Caudate nucleus (tissue), 63 donors: ENCODE measurements at places on chromosomes 4 and X.

GRCh38 chrX:100931218-100931924 is 2.7 kb upstream of the XKRX start:
- no peak for DNase-seq

GRCh38 chr4:125303058-125303457 is 11.7 kb upstream of the FAT4 start:
- no peak for DNase-seq

GRCh38 chrX:10574663-10575062 is 45.7 kb downstream of the MID1 start:
- no peak for DNase-seq

DNA sequence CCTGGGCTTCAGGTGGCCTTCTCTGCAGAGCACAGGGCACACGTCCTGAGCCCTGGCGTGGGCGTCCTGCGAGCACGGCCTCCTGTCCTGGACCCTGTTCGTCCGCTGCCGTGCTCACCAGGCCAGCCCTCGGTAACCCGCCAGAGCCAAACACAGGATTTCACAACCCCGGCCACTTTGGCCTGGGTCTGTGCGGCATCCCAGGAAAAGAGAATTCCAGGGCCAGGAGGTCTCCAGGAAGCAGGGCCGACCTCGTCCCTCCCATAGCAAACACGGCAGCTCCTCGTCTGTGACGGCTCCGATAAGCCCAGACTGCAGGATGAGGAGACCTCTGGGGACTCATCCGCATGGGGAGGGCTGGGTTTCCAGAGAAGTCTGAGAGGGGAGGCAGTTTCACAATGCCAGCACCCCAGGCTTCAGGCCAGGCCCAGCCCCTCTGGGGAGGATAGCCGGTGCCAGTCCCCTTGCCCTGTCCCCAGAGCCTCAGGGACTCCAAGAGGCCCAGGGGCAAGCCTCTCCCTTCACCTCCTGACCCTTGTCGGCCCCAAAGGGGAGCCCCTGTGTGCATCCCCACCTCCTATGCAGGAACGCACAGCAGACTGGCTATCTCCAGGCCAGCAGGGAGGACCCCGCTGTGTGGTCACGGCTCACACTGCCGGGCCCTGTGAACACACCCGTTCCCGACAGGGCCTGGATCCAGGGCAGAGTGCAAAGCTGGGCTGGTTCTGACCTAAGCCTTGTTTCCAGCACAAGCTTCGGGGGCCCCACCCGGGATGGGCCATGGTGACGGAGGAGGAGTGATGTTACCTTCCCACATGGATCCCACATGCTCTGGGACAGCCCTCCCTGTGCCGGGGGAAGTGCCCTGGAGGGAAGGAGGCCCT is 22.3 kb upstream of the HTRA3 start:
- no peak for DNase-seq

DNA sequence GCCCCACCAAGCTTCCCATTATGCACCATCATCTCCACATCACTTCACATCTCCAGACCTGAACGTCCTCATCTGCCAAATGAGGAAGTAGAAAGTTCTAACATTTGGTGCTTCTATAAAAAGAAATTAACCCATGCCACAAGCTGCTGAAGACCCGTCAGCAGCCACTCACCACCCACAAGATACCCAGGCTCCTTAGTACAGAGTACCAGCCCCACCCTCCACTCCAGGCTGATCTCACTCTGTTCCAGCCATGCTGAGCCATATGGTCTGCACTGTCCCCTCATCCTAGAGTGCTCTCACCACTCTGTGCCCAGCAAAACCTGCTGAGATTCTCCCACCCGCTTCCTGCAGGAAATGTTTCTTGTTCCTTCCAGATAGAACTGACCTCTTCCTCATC is 240.8 kb upstream of the PPARGC1A start:
- DNase-seq: no peak

- no peak for DNase-seq
Measured at GRCh38 chr4:10267066-10267465, 150.5 kb upstream of the WDR1 start.

GRCh38 chrX:21946925-21947641 is 6.6 kb downstream of the SMS start:
- no peak for DNase-seq

GRCh38 chr4:12360391-12360790 is 931.7 kb upstream of the HS3ST1 start:
- DNase-seq: no peak

- no peak for DNase-seq
Measured at GRCh38 chr4:83618991-83619645, 83.2 kb downstream of the GPAT3 start.

DNA sequence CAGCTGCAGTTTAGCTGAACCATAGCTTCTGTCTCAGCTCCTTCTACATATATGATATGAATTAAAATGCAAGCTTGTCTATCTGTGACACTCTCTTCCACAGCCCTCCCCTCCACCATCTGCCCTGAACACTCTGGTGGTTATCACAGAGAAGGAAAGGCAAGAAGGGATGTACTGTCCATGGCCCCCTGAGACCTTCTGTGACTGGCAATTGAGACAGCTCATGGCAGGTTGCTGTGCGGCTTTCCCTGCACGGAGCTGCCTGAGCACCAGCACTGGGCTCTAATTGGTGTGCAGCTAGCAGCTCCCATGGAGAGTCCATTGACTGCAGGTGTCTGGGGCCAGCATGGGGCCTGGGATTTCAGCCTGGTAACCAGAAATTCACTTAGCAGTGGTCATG is 109.8 kb upstream of the ANXA3 start:
- no peak for DNase-seq

DNA sequence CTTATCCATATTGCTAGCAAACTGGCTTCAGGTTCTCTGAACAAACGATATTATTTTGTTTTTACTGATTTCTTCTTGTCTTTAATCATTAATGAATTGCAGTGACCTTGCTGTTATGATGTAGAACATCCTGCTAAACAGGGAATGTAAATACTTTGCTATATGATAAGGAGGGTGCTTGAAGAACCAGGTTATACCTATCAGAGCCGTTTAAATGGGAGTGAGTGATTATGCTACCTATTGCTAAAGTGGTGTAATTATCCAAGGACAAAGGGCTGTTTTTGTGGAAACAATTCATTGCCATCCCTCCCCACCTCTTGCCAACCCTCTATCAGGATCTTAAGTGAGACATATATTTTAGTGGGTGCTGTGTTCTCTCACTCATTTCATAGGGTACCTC is 788.9 kb downstream of the RPA4 start:
- DNase-seq: no peak

DNA sequence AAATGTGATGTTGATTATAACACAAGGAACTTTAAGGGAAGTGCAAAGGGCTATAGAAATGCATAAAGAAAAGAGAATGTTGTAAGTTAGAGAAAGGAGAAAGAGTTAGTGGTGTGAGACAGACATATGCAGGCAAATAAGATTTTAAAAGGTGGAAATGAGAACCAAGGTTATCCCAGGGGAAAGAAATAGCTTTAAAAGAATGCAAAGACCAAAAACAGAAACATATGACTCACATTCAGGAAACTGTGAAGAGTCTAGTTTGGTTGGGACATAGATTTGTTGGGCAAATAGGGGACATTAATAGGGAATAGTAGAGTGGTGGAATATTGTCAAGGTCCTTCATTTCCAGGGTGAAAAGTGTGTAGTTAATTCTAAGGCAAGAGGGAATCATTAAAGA is 52.4 kb downstream of the MAPK10 start:
- no peak for DNase-seq

- no peak for DNase-seq
Measured at GRCh38 chr4:35835893-35836292, 408.4 kb downstream of the ARAP2 start.

DNA sequence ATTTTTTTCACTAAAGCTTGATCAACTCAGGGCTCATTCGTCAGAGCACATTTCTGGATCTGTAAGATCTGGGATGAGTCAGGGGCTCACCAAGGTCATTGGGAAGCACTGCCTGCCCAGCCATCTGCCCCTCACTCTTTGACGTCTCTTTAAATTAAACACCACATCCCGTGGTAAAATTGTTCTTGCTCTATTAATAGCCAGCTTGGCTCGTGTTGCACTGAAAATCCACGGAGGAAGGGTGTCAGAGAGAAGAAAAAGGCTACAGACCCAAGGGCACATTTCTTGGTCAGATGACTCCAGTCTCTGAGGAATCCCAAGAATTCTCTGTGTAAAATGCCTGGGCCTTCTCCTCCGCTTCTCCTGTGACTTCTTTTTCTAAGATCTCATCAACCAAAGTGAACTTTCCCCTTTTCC is 45.7 kb upstream of the GATB start:
- DNase-seq: no peak

GRCh38 chr4:150944660-150945059 is 70.4 kb downstream of the LRBA start:
- DNase-seq: no peak

DNA sequence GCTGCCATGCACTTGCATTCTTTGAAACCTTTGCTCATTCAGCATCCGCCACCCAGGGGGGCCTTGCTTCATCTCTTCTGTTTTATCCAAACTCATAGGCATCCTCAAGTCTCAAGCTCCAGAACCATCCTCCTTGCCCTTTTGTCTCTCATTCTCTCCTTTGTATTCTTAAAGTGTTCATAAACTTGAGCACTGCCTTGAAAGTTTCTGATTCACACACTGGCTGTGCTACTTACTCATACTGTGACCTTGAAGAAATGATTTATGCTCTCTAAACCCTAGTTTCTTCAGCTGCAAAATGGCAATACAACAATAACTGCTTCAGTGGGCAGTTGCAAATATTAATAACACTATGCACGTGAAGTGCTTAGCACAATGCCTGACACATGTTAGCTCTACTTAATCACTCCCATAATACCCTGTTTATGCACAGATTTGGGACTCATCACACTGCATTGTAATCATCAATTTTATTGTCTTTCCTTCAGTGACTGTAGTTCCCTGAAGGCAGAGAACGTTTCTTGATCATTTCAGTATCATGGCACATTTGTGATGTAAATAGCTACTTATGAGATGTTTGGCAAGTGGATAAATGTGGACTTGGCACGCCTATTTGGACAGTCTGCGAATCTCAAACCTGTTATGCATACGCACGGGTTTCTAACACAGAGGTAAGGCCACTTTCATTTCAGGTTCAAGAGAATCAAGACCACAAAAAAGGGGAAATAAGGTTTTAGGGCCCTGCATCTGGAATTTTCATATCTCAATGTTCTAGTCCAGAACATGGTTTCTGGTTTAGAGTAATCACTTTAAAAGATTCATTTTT is 291.0 kb downstream of the LDB2 start:
- DNase-seq: no peak

DNA sequence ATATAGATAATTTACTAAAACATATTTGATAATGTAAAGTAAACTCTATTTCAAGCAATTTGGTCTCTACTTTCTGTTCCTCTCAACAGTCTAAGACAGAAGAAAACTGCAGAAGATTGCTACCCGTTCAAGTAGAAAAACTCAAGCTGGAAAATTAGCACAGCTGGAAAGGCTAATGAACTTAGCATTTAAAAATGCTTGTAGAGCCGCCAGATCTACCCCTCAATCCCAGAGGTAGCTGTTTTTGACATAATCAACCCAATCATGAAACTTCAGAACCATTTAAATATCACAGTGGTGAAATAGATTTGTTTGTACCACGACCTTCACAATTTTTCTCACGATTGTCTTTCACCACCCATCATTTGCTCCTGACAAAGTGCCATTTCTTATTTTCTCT is 479.5 kb downstream of the SPRY1 start:
- no peak for DNase-seq

DNA sequence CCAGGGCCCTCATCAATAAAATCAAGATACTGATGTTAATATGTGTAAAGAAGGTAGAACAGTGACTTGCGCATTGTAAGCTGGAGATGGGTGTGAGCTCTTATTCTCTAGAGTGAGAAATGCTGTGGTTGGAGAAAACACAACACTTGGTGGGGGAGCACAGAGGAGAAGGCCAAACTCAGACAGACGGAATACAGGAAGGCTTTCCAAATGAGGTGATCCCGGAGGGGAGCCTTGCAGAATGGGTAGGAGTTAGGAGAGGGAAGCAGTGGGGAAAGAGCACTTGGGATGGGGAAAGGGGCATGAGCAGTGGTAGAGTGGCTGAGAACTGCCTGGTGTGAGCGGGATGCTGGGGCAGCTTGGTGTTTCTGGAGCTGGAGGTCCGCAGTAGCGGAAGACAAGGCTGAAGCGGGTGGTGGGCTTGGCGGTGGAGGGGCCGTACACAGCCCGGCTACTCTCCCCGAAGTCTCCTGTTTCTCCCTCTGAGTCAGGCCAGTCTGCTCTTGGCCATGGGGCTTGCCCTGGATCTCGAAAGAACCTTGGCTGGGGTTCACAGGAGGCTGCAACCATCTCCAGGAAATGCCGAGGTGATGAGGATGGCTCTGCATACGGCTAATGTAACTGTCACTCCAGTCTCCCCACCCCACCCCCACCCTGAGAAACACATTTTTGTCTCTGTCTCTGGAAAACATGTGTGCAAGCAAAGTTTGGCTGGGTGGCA is 11.3 kb upstream of the PLAC1 start:
- no peak for DNase-seq

DNA sequence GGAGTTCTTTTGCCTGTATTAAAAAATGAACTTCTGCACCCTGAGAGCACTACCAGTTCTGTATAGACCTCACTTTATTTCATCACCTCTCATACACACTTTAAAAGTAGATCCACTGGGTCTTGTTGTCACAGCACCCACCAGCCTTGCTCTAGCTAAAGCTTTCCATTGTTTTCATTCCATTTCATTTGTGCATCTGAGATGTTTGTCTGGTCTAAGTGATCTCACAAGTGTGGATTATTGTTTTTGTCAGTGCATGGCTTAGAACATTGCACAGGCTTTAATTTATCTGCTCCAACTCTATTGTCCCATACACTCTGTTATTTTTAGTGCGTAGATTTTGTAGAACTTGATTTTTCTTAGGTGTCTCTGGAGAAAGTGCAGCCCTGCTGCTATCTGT is 1157.5 kb upstream of the PABPC4L start:
- no peak for DNase-seq

- DNase-seq: no peak
Measured at GRCh38 chr4:6753891-6754290, 28.6 kb upstream of the KIAA0232 start.

DNA sequence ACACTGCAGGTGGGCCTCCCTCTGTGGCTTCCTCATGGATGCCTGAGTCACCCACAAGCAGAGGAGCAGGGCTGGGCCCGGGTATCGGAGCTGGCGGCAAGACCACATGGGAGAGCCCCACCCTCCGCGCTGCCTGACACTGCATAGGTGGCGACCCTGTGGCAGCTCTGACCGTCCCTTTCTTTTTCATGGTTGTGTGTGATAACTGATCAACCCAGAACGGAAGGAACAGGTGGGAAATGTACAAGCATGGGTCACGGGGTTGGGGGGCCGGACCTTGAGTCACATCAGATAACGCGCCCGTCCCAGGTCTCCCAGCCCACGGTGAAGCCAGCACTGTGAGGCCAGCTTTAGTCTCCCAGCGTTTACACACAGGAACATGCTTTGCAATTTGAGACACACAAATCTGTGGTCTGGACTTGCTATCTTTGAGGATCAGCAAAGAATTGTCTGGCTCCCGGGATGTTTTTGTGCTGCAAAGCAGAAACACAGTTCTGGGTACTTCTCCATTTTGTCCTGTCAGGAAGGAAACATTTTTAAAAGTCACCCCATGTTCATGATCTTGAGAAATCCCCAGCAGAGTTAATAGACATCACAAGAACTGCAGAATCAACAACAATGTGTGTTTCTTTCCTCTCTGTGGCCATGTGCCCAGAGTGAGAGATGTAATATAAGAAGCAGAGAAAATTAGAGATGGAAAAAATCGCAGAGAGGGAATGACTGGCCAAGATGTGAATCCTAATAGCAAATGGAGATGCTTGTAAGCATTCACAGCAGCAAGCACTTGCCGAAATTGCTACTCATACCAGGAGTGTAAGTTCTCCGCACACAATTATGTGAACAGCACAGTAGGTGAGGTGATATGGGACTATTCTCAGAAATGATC is 70.1 kb upstream of the CBR4 start:
- DNase-seq: no peak

GRCh38 chr4:10773656-10774055 is 89.1 kb upstream of the CLNK start:
- no peak for DNase-seq
